ENCODE measurements at places on chromosomes 16 and 17. TPM values are rescaled to one million over a fixed set of nuclear protein-coding genes. Genes with fewer than 3 reads are reported as not detected.

KRTAP1-5 gene
- total RNA-seq, result not detected

CEMP1 gene
- total RNA-seq, result not detected

ITGB3 gene
- total RNA-seq, result 7.4 TPM

CD300C gene
- 0.21 TPM for total RNA-seq

SMIM22 gene
- not detected for total RNA-seq

ATPAF2 gene
- 20.5 TPM for total RNA-seq

VTN gene
- 0.69 TPM for total RNA-seq

CAPN15 gene
- total RNA-seq, result 11.0 TPM

ATP6V0D1 gene
- total RNA-seq, result 243 TPM

- no peak for DNase-seq
These were observed 14.6 kb upstream of the CIITA start for GRCh38 chr16:10862438-10862837.

GRCh38 chr16:28981517-28981916 lies 3.3 kb upstream of the LAT start:
- DNase-seq, result no peak

- DNase-seq, result no peak
These were observed 27.3 kb downstream of the ANKFY1 start for GRCh38 chr17:4236456-4236855.

GRCh38 chr17:9671559-9671958 lies 26.2 kb downstream of the USP43 start:
- DNase-seq, result no peak

- DNase-seq, result no peak
These were observed 22.0 kb downstream of the ADCY9 start for GRCh38 chr16:4094127-4094773.

- no peak for DNase-seq
These were observed 4.2 kb upstream of the KRT24 start for GRCh38 chr17:40707745-40708144.

- DNase-seq, result no peak
These were observed 8.9 kb downstream of the CPPED1 start for GRCh38 chr16:12794486-12795387.

GRCh38 chr17:75271233-75271954 lies 363 bp upstream of the MIF4GD start:
- peak; percentile 81 for DNase-seq

GRCh38 chr17:45131616-45132319 lies 547 bp downstream of the PLCD3 start:
- peak; percentile 63 for DNase-seq

DNA sequence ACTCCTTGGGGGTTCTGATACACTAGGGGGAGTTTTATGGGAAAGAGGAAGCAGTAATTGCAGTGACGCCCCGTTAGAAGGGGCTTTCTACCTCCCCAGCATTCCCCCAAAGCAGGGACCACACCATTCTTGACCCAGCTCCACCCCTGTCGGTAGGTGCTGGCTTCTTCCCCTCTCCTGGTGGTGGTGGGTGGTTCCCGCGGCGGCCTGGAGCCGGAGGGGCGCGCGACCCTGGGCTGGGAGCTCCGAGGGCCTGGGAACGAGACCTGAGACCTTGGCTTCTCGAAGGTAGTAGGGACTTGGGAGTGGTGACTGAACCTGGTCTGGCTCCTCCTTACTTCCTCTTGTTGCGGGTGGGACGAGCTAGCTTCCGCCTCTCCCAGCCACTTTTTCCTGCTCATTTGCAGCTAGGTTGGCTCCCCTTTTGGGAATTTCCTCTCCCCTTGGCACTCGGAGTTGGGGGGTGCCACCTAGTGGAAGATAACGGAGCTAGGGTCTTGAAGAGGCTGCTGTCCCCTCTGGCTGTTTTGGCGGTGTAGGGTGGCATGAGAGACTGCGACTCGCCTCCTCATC lies 438 bp downstream of the GRN start:
- DNase-seq, result peak; percentile 56

- no peak for DNase-seq
These were observed 12.4 kb downstream of the UBALD2 start for GRCh38 chr17:76277300-76278267.

DNA sequence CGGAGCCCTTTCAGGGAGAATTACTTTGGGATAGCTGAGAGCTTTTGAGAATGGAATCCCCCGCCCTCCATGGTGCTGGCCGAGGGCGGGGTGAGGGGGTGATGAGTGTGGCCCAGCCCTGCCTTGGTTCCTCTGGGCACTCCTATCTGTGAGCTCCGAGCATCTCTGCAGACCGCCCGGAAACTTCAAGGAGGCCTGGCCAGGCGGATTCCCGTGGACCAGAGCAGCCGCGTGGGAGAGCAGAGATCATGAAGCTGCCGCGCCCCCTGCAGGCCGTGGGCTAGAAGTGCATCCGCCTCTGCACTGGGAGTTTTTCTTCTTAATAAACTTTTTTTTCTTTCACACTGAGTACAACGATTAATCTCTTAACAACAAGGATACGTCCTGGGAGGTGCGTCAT lies 392.9 kb upstream of the EEF2KMT start:
- no peak for DNase-seq

DNA sequence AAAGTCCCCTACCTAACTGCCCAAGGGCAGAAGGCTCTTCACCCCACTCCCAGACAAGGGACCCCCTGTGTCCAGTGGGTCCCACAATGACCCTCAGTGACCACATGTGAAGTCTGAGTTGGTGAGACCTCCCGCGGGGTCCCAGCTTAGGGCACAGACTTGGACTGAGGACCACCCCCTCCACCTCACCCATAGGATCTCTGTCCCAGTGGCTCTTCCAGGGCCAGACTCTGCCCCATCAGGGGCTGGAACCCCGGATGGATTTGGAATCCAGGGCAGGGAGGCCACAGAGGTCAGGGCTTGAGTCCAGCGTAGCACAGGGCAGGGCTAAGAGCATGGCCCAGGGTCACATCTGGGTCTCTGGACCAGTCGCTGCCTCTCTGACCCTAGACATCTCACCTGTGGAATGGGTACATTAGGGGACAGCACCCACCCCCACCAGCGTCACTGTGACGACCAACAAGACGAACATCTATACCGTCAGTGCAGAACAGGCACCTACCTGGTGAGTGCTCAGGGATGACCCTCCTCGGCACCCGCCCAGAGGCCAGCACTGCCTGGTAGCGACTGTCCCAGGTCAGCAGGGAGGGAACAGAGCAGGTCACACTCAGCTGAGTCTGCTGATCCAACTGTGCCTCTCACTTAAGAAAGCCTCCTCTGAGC lies 37.7 kb downstream of the TNFRSF13B start:
- DNase-seq, result no peak

- no peak for DNase-seq
These were observed 19.2 kb upstream of the USP22 start for GRCh38 chr17:21061971-21062526.

DNA sequence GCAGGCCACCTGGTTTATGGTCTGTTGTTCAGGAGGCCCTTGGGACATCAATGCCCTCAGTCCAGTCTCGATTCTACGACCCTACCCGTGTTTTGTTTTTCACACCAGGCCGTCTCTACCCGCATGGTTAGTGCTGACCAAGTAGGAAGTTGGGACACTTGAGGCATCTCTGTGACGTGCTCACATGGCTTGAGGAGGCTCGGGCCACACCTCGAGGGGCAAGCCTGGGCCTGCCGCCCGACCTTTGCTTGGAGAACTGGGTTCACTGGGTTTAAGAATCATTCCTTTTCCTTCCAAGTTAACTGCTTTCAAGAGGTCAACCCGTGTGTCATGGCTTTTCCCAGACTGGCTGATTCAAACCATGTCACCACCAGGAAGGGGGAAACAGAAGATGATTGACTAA lies 86.8 kb downstream of the CMIP start:
- no peak for DNase-seq

DNA sequence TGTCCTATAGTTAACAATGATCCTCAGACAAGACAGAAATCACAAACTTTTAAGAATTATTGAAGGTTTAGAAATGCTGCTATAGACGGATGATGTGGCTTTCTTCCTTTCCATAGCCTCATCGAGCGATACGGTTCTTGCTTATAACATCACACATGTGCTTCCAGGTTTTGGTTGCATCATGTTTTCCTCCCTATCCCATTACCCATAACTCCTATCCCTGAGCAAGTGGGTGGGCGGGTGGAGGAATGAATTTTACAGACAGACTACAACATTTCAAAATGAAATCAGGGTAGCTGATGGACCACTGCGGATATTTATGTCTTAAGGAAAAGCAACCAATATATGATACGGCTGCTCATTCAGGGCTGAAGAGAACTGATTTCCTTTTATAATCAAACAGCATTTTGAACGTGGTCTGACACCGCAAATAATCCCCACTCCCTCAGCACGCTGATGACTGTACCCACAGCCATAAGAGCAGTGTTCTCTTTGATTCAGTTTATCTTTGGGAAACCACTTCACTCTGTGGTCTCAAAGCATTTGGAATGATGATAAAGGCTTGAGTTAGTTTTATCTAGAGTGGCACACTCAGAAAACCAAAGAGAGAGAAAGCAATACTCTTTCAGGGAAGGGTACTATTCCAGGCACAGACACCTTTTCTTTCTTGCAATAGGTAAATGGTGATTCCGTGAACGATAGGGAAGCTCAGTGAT lies 4.6 kb upstream of the AKTIP start:
- no peak for DNase-seq

GRCh38 chr16:10737068-10737625 lies 6.5 kb upstream of the NUBP1 start:
- DNase-seq, result peak; percentile 58

- peak; percentile 51 for DNase-seq
These were observed 1.8 kb upstream of the RARA start for GRCh38 chr17:40307001-40307730.

GRCh38 chr17:76827736-76828135 lies 40.5 kb upstream of the MGAT5B start:
- no peak for DNase-seq

DNA sequence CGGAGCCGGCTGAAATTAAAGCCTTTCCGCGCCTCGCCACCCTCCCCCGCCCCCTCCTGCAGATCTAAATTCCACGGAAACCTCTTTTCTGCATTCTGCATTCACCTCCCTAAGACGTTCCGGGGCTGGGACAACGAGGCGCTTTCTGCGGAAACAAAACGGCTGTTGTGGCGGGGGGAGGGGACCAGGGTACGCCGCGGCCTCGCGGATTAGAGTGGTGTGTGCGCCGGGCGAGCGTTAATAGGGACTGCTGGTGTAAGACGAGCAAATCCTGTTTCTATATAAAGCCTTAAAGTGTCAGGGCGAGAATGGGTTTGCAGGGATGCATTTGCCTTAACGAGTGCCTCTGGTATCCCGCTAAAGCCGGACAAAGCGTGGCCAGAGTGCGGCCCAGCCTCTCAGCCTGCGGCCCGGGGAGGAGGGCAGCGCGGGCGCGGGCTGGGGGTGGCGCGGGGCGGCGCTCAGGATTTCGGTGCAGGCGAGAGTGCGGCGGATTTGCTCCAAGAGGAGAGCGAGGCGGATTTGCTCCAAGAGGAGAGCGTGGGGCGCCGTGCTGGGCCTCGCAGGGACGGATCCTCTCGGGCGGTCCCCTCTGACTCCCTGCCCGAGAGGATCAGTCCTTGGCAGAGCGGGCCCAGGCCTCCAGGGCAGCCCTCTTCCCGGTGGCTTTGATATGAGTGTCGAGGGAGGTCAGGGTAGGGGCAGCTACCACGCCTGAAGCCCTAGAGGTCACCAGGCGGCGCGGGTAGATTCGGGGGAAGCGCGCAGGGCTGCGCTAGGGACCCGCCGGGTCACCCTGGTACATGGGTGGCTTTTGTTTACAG lies 5.1 kb downstream of the BAHCC1 start:
- DNase-seq, result no peak

GRCh38 chr16:9159839-9160550 lies 68.6 kb downstream of the HAPSTR1 start:
- peak; percentile 16 for DNase-seq

GRCh38 chr17:1190751-1191331 lies 11.1 kb upstream of the ABR start:
- DNase-seq, result no peak

DNA sequence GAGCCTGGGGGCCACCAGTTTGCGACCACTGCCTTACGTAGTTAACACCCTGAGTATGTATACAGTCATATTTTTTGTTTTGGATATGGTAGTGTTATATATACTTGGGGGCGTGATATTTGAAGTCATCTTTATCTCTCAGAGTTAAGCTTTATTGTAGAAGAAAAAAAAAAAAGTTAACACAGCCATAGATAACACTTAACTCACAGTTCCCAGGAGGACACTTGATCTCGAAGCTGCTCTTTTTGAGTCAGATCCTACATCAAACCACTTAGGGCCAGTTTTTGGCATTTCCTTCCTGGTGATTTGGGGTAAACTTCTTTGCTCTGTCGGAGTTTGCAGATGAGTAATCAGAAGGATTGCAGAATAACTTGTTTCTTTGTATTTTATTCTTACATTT lies 5.8 kb downstream of the ITPRIPL2 start:
- DNase-seq, result no peak

DNA sequence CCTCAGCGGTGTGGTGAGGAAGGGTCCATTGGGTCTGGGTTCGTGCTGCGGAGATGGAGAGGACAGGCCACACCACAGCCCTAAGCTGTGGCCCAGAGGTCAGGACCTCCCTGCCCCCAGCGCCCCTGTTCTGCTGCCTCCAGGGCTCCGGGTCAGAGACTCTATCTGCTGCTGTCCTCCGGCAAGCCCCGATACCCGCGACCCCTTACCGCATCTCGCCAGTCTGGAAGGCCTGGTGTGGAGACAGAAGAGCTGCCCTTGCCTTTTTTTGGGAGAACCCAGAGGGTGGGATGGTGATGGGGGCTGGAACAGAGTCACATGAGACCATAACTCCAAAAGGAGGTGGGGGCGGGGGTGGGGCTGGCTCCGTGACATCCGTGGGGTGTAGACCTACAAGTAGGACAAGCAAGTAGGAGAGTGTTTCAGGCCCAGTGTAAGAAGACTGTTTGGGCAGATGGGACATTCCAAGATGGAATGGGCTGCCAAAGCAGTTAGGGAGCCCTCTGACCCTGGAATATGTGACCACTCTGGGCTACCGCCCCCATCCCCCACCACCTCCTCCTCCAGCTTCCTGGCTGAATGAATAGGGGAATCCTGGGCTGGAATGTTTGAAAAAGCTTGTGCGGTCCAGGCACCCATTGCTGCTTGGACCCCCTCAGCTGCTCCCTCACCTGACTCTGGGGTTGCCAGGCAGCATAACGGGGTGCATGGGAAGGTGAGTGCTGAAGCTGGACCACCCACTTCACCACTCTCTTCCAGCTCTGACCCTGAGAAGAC lies 1.4 kb downstream of the XYLT2 start:
- no peak for DNase-seq

GRCh38 chr17:55215711-55216110 lies 49.0 kb upstream of the HLF start:
- no peak for DNase-seq

DNA sequence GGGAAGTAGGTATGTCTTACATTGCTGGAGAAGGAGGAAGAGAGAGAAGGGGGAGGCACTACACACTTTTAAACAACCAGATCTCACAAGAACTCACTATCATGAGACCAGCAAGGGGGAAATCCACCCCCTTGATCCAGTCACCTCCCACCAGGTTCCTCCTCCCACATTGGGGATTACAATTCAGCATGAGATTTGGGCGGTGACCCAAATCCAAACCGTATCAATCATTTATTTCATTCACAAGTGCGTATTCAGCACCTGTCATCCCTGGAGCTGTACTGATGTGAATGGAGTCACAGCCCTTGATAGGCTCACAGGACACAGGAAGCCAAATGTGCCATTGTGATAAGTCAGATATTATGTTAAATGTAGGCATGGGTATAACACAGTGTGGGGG lies 228.3 kb upstream of the HSBP1 start:
- no peak for DNase-seq

GRCh38 chr16:55732496-55732895 lies 76.7 kb downstream of the SLC6A2 start:
- no peak for DNase-seq

Measured in uterus (tissue), 4 donors.